Smooth muscle cell of trachea (primary cell): ENCODE measurements at places on chromosomes 2 and 18. TPM values are rescaled to one million over a fixed set of nuclear protein-coding genes. Genes with fewer than 3 reads are reported as not detected.

The SIX3 gene
- total RNA-seq, result not detected in 2 replicates

The C1QL2 gene
- total RNA-seq, result not detected in 2 replicates

The METTL4 gene
- total RNA-seq, result 5.8 and 11.1 TPM in 2 replicates

The LBX2 gene
- total RNA-seq, result 3.1 and 6.3 TPM in 2 replicates

The DES gene
- total RNA-seq, result 1.6 and 6.3 TPM in 2 replicates
